ENCODE measurements at places on chromosomes 11 and 22.

GRCh38 chr22:37929390-37929789 lies 23.3 kb downstream of the MICALL1 start:
- H3K4me1 ChIP-seq = no peaks in the 10 kb centered on the region
- H3K27me3 ChIP-seq = no peaks in the 10 kb centered on the region
- no peak overlapping the region for H3K4me3 ChIP-seq
- no peak overlapping the region for H3K27ac ChIP-seq
- DNase-seq = no peak
- no peaks in the 10 kb centered on the region for H3K36me3 ChIP-seq

DNA sequence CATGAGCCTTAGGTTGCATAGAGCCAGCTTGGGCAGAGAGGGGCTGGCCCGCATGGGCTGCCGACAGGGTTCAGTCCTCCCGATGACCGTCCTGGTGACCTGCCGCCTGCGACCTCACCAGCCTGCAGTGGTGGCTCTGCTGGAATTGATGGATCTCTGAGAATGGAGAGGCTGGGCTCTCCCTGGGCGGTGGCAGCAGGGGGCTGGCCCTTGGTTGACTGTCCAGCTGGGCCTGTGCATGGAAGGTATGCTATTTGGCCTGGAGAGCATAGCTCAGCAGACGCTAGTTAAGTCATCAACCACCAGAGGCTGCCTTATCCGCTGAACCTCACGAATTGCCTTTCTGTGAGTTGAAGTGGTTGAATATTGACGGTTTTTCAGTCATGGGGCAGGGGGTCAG lies 19.7 kb downstream of the GRAMD4 start:
- peaks cover 20% of the 10 kb centered on the region for H3K4me1 ChIP-seq
- no peaks in the 10 kb centered on the region for H3K36me3 ChIP-seq
- no peak for DNase-seq
- no peak overlapping the region for H3K27ac ChIP-seq
- no peaks in the 10 kb centered on the region for H3K27me3 ChIP-seq

DNA sequence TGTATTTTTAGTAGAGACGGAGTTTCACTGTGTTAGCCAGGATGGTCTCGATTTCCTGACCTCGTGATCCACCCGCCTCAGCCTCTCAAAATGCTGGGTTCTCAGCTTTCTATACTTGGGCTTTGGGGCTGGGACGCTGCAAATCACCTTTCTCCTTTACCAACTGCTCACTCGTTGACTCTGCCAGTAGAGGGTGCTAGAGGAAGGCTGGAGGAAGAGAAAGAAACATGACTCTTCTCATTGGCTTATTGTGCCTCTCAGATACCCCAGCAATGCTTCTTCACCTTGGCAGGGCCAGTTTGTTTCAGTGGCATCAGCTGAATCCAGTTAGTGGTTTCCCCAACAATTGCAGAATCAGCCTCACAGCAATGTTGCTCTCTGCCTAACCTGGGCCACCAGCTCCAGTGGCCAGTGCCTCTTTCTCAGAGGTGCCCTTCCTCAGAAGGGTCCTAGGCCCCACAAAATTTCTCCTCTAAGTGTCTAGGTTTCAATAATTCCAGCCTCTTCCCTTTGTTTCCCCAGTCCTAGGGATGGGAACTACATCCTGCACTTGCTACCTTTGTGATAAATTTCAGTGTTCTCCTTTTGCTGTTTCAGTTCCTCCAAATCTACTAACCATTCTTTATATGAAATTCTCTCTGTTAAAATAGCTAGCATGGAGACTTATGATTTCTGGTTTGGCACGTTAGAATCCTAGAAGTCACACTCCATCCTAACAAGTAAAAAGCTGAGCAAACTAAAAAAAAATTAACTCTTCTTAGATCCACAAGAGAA lies 71.5 kb upstream of the VSTM5 start:
- H3K4me1 ChIP-seq = no peaks in the 10 kb centered on the region
- H3K27ac ChIP-seq = no peak overlapping the region
- H3K36me3 ChIP-seq = no peaks in the 10 kb centered on the region
- no peaks in the 10 kb centered on the region for H3K27me3 ChIP-seq
- peak; percentile 81 for DNase-seq

DNA sequence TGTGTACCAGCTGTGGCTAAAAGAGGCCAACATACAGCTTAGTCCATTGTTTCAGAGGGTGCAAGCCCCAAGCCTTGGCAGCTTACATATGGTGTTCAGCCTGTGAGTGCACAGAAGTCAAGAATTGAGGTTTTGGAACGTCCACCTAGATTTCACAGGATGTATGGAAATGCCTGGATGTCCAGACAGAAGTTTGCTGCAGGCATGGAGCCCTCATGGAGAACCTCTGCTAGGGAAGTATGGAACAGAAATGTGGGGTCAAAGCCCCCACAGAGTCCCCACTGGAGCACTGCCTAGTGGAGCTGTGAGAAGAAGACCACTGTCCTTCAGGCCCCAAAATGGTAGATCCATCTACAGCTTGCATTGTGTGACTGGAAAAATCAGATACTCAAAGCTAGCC lies 42.2 kb upstream of the PTH start:
- no peak overlapping the region for H3K27ac ChIP-seq
- no peak overlapping the region for H3K4me3 ChIP-seq
- H3K27me3 ChIP-seq = no peaks in the 10 kb centered on the region
- DNase-seq = no peak

DNA sequence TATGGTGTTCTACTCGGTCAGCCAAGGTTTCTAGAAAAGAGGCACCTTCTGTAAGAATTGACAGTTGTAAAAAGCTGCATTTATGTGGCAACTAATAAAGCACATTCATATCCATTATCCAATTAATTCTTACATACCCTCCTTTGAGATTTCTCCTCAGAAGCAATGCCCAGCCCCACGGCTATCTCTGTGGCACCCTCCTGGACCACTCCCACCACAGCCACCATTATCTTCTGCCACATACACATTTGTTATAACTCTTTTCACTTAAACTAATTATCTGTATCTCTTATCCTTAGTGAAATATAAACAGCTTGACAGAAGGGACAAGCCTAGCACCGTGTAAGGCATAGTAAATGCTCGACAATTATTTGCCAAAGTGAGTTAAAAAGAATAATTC lies 48.5 kb downstream of the PAK1 start:
- no peaks in the 10 kb centered on the region for H3K27me3 ChIP-seq
- no peak overlapping the region for H3K27ac ChIP-seq
- peaks cover 8% of the 10 kb centered on the region for H3K4me1 ChIP-seq
- H3K4me3 ChIP-seq = no peak overlapping the region

DNA sequence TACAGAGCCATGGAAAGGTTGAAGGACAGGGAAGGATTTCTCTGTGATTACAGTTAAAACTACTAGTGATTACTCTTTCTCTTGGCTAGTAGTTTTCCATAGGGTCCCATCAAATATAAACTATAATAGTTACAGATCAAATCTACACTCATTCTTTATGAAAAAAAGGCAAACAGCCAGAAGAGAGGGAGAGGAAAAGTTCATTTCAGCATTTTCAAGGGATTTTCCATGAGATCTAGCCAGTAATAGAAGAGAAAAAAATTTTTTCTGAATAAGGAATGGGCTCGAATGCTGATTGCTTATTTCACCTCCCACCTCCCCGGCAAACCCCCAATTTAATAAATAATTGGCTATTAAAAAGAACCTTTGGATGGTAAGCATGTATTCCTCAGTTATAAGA lies 74.8 kb upstream of the BLID start:
- no peaks in the 10 kb centered on the region for H3K36me3 ChIP-seq
- H3K27ac ChIP-seq = no peak overlapping the region
- DNase-seq = no peak

DNA sequence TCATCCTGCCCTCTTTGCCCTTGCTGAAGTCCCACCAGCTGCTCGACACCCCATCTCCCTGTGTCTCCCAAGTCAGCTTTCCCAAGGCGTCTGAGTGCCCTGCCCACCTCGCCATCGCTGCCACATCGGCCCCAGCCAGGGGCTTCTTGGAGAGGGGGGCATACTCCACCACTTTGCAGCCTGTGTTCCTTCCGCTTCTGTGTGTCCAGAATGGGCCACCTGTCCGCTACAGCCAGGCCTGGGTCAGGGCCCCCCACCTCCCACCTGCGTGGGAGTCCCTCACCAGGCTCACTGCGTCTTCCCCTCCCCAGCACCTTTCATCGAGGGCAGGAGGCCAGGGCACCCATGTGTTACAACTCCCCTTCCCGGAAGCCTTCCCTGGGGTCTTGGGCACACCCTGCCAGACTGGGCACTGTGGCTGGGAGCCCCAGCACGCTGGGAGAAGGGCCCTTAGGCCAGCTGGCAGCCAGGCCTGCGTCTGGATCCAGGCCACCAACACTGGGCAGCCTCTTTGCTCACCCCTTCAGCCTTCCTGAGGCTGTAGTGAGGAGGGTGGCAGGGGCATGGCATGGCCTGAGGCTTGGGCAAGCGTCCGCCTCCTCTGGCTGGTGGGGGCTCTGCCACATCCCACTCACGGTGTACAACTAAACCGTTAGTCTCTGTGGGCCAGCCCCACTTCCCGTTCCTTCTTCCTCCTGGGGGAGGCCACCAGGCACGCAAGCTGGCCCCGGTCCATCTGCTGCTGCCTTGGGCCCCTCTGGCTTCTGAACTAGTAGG lies 13.4 kb downstream of the CPT1A start:
- no peak overlapping the region for H3K27ac ChIP-seq
- no peaks in the 10 kb centered on the region for H3K4me1 ChIP-seq
- no peaks in the 10 kb centered on the region for H3K36me3 ChIP-seq
- H3K4me3 ChIP-seq = no peak overlapping the region

- no peaks in the 10 kb centered on the region for H3K36me3 ChIP-seq
- H3K27me3 ChIP-seq = no peaks in the 10 kb centered on the region
- H3K27ac ChIP-seq = no peak overlapping the region
- no peak for DNase-seq
These were observed 25.7 kb upstream of the CTR9 start for GRCh38 chr11:10725114-10725906.

DNA sequence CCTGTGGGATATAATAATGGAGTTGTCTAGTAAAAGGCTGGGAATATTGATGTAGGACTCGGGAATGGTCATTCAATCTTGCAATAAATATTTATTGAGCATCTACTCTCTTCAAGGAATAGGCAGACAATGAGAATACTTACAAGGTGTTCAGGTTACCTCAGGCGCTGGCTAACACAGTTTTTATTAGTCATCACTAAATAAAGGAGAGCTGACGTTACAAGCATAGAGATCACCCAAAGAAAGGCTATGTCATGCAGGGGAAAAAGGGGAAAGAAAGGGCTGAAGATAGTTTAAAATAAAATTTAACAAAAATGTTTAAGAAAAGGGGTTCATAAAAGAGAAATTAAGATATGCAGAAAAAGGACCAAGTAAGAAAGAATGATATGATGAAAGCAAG lies 15.8 kb upstream of the CTSC start:
- no peak overlapping the region for H3K27ac ChIP-seq
- no peaks in the 10 kb centered on the region for H3K36me3 ChIP-seq
- H3K4me1 ChIP-seq = peaks cover 8% of the 10 kb centered on the region
- no peak overlapping the region for H3K4me3 ChIP-seq

DNA sequence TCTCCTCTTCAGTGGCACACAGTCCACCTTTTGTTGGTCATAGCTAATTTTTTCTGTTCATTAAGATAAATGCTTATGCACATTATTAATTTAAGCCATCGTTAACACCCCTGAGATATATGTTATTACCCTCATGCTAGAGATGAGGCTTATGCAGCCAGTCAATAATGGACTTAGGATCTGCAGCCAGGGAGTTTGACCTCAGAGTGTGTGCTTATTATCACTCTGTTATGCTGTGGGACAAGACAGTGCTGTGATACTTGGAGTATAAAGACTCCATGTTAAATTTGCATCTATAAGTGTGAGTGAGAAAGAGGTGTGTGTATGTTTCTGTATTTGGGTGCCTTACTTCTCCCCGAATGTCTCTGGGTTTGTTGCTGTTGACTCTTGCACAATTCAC lies 969.3 kb downstream of the OPCML start:
- H3K4me1 ChIP-seq = peaks cover 14% of the 10 kb centered on the region
- no peak for DNase-seq
- H3K4me3 ChIP-seq = no peak overlapping the region
- no peaks in the 10 kb centered on the region for H3K27me3 ChIP-seq

DNA sequence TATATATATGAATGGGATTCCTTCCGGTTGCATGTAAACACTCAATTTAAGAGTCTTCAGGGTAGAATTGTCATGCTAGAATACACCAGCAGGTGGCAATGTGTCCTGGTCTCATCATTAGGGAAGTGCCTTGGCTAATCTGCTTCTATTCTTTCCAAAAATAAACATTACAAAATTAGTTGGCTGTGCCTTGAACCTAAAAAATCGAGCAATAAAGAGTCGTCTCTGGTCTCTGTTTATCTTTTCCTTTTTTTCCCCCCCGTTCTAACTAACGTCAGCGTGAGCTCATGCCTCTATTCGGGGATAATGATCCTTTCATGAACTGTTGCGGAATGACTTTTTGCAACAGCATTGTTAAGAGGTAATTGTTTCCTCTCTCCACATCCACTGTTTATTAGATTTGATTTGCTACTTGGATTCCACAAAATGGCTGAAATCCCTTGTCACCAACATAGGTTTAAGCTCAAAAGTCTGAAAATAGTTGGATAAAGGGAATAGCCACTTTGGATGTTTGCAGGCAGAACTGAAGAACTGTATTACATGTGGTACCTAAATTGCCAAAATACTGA lies 1.2 kb upstream of the ARHGEF12 start:
- H3K4me3 ChIP-seq = peak overlapping the region; percentile 97
- peak; percentile 71 for DNase-seq
- H3K27ac ChIP-seq = no peak overlapping the region
- H3K4me1 ChIP-seq = peaks cover 21% of the 10 kb centered on the region

DNA sequence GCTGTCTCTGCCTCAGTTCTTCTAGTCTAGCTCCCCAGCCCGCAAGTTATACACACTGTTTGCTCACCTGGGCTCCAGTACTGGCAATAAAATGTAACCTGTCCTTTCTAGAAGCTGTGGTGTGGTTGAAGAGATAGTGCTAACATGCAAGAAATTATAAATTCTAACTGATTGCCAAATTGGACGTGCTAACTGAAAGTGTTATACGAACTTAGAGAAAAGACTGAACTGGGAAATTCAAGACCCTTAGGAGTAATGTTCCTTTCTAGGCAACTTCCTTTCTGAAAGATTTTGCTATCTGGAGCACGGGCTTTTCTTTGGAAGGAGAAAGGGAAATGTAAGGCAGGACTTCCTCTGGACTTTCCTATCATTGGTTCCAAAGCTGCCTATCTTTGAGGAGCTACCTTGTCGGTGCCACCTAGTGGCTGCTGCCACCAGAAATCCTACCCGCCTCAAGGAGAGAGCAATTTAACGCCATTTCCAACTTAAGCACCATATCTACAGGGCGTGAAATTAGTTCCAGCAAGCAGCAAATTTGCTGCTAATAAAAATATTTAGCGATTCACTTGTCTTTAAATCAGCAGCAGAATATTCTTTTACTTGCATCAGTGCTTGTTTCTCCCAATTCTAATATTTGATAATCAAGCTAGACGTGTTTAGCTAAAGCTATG lies 12.7 kb upstream of the TMEM218 start:
- peaks cover 19% of the 10 kb centered on the region for H3K27me3 ChIP-seq
- peak; percentile 54 for DNase-seq
- H3K27ac ChIP-seq = no peak overlapping the region
- no peak overlapping the region for H3K4me3 ChIP-seq
- H3K4me1 ChIP-seq = peaks cover 5% of the 10 kb centered on the region

- no peaks in the 10 kb centered on the region for H3K27me3 ChIP-seq
- peak overlapping the region; percentile 39 for H3K27ac ChIP-seq
- peaks cover 14% of the 10 kb centered on the region for H3K4me1 ChIP-seq
- no peak for DNase-seq
- H3K36me3 ChIP-seq = no peaks in the 10 kb centered on the region
- no peak overlapping the region for H3K4me3 ChIP-seq
These were observed 2.4 kb upstream of the RANGAP1 start for GRCh38 chr22:41288245-41288946.

GRCh38 chr11:44607319-44607962 lies 42.0 kb downstream of the CD82 start:
- no peak for DNase-seq
- no peak overlapping the region for H3K4me3 ChIP-seq
- H3K36me3 ChIP-seq = no peaks in the 10 kb centered on the region
- H3K27me3 ChIP-seq = no peaks in the 10 kb centered on the region
- H3K4me1 ChIP-seq = peaks cover 51% of the 10 kb centered on the region
